DMS79 treated with DMSO at 0.1 percent for 48 hours (cell line): ENCODE measurements at places on chromosomes 11 and 22.

GRCh38 chr22:48864748-48865147, 962.9 kb downstream of the BRD1 start:
- no peak for DNase-seq

- no peak for DNase-seq
Observed at GRCh38 chr11:94910779-94911178, 62.6 kb downstream of the CWC15 start.

DNA sequence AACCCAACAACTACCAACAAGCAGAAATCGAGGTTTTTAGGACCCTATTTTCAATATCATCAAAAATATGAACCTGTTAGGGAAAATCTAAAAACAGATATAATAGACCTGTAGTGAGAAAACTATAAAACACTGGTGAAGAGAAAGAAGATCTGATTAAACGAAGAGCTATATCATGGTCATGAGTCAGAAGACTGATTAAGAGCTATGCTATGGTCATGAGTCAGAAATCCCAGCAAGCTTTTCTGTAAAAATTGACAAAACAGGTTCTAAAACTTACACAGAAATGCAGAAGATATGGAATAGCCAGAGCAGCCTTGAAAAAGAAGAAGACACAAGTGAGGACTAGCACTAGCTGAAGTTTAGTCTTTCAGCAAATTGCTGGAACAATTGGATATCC, 345.0 kb downstream of the TBC1D22A start:
- DNase-seq: no peak

- DNase-seq: no peak
Observed at GRCh38 chr11:128896356-128896755, 5.2 kb downstream of the KCNJ5 start.

DNA sequence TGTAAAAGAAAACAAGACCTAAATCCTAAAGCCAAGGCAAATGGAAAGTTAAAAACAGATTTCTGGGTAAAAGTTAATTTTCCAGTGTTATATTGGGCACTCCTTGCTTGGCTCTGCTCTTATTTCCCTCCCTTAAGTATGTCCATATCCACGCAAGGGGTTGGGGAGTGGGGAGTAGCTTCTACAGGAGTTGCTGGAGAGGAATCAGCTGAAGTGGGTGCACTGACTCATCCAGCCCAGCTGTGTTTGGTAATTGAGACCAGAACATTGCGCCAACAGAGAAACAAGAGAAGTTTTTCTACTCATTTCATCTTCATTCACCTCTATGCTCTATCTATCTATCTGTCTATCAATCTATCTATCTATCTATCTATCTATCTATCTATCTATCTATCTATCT, 298.4 kb upstream of the PDGFD start:
- DNase-seq: no peak

- no peak for DNase-seq
Observed at GRCh38 chr11:87908086-87908485, 267.2 kb downstream of the RAB38 start.

DNA sequence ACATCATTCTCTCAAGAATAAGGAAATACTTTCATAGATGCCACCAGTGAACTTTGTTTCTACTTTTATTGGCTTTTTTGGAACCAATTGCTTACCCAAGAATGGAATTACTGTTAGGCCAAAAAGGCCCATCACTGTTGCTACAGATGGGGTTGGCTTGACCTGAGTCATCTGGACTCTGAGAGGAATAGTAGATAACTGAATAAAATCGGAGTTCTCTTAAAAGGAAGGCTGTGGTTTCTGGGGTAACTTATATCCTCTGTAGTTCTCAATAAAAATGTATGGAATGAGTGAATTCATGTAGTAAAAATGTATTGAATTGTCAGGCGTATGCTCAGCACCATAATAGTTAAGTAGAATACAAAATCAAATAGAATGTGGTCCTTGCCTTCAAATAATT, 56.6 kb downstream of the ARHGEF12 start:
- DNase-seq: no peak

DNA sequence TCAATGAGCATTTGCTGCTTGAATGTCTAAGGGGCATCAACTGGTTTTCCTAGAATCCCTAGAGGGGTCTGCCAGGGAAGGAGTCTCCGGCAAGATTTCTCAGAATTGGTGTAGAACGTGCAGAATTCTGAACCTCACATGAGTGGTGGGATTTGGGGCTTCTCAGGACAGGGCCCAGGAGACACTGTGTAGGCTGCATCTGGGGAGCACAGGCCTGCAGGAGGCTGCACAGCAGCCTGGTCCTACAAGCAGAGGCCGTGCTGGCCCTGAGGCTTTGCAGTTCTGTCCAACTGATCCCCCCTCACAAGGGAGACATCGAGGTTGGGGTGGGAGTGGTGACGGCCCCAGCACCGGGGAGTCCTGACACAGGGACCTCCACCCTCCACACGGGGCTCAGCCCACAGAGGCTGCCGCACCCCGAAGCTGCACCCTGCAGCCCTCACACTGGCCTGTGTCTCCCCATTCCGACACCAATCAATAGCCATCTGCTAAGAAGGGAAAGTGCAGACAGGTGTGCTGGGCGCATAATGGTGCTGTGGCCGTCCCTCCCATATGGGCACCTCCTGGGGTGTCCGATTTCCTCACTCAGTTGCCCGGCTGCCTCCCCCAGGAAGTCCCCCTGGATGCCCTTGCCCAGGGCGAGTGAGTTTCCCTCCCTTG, 688.1 kb downstream of the BRD1 start:
- DNase-seq: no peak

GRCh38 chr11:120793806-120794479, 230.0 kb upstream of the TBCEL start:
- DNase-seq: no peak

- peak; percentile 27 for DNase-seq
Observed at GRCh38 chr11:57649826-57650738, at the start of gene YPEL4. YPEL4 (minus strand) TSS chr11:57649912; CDS start chr11:57647107, 2,805 bp downstream.

DNA sequence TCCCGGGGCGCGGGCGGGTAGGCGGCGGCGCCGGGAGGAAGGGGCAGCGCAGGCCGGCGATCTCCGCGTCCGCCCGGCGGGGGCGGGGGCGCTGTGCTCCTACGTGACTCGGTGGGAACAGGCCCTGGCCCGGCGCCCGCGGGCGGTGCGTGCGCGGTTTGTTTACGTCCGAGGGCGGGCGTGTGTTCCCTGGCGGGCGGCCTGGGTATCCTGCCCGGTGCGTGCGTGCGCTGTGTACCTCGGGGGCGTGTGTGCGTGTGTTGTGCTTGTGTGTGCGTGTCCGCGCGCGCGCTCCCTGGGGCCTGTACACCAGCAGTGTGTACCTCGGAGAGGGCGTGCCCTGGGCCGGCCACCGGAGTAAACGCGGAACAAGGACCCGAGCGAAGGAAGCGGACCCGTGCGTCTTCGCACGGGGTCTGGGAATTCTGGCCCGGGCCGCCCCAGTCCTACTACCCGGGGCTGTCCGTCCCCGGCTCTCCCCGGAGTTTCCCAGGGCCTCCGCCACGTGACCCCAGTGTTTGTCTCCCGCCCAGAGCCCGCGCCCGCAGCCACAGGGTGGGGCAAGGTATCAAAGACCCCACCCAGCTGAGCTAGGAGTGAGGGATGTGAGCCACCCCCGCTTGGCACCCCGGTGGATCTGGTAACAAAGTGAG, 769 bp downstream of the MAFF start:
- DNase-seq: no peak

- DNase-seq: no peak
Observed at GRCh38 chr22:27560781-27561180, 240.8 kb downstream of the MN1 start.

DNA sequence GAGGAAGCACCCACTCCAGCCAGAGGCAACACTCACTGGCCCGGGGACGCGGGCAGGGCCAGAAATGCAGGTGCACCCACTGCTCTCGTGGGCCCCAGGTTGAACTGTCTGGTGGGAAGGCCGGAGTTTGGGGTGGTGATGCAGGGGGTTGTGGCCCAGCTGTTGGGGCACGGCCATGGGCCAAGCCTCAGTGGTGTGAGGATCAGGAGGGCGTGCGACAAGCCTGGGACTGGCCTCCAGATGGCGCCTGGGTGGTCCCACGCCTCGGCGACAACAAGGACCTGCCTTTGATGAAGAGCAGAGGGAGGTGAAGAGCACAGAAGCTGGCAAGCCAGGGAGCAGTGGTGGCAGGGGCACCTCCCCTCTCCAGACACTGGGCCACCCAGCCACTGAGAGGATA, 240.8 kb downstream of the BRD1 start:
- DNase-seq: no peak

DNA sequence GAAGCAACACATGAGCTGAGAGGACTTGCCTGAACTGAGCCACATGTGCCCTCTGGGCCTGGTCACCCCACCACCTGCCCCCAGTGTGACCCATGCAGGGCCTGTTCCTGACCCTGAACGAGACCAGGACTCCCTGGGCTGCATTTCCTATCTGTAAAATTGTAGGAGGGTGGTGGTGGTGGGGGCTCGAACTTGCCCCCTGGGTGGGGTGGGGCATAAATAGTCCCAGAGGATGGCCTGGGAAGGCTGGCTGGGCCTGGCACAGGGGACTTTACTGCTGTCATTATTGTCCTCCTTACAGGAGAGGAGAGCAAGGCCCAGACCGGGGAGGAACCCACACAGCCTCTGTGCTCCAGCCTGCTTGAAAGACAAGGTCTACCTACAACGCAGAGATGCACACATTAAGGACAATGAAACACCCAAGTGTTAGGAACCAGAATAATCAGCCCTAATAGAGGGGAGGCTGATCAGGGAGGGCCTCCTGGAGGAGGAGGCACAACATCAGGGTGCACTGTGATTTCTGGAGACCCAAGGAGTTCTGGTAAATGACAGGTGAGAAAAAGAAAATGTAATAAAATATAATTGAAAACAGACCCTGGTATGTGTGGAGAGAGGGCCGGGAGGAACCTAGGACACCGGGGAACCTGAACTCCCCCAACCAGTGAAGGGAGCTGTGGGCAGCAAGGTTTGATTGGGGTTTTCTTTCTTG, 2.8 kb upstream of the AIFM3 start:
- DNase-seq: no peak

DNA sequence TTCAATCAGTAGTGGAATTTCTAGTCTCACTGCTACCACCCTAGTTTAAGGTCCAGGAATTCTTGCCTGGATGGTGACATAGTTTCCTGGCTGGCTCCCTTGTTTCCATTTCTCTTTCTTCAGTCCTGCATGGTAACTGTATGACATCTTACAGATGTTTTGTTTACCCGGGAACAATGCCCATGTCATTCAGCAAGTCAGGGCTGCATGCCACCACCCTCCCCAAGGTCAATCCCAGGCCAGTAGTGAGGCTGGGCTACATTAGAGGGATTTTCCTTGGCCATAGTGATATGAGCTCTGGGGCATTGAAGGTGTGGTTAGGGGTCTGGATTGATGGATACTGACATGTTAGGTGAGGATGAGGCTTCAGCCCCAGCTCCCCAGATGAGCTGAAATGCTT, 114.9 kb upstream of the E2F8 start:
- DNase-seq: no peak

DNA sequence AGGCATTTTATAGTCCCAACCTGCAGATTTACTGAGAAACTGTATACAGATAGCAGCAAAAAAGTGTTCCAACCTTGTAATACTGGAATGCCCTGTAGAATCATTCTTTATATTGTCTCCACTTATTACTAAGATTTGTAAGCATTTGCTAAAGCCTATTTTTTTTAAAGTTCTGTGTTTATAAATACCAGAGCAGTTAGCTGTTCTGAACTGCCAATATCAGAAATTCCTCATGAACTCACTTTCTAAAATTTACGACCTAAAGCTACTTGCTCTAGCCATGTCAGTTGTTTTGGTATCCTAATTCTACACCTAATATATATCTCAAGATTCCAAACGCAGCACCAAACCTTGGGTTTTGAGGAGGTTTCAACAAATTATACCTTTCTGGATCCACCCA, 103.2 kb downstream of the C11orf65 start:
- no peak for DNase-seq

DNA sequence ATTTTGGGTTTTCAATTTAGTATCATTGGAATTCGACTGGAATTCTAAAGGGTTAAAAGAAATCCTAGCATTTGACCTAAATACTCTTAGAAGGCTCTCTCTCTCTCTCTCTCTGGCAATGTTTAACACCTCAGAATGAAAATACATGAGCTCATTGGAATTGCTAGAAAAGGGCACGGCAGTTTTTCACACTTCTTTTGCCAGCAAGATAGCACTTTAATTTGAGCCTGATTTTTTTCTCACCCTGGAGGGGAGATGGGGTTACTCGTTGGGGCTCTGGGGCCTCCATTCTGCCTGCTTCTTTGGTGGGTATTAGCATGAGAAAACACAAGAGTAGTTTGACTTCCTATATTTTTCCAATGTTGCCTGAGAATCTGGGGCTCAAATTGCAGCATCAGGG, 22.8 kb upstream of the CLMP start:
- DNase-seq: no peak

GRCh38 chr11:80320765-80321164, 879.9 kb upstream of the TENM4 start:
- no peak for DNase-seq

DNA sequence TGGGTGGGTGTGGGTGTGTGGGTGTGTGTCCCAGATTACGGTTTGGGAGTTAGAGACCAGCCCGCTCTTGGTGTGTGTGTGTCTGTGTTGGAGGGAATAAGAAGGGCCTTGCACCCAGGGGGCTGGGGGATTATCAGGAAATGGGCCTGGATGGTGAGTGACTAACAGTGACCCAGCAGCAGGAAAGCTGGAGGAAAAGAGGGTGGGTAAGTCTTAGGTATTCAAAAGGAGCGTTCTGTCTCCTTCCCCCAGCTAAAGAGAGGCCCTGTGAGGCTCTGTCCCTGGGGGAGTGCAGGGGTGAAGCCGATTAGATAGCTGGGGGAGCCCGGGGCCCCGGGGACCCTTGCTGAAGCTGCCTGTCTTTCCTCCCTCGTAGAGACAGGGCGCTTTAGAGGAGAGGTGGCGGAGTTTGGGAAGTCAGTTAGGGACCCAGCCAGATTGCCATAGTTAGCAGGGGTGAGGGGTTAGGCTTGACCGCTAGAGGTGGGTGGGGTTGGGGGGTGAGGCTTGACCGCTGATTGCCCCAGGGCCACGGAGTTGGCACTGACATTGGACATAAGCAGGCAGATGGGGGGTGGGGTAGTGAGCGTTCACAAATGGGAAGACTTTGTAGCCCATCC, 1.5 kb downstream of the OAF start:
- DNase-seq: no peak

DNA sequence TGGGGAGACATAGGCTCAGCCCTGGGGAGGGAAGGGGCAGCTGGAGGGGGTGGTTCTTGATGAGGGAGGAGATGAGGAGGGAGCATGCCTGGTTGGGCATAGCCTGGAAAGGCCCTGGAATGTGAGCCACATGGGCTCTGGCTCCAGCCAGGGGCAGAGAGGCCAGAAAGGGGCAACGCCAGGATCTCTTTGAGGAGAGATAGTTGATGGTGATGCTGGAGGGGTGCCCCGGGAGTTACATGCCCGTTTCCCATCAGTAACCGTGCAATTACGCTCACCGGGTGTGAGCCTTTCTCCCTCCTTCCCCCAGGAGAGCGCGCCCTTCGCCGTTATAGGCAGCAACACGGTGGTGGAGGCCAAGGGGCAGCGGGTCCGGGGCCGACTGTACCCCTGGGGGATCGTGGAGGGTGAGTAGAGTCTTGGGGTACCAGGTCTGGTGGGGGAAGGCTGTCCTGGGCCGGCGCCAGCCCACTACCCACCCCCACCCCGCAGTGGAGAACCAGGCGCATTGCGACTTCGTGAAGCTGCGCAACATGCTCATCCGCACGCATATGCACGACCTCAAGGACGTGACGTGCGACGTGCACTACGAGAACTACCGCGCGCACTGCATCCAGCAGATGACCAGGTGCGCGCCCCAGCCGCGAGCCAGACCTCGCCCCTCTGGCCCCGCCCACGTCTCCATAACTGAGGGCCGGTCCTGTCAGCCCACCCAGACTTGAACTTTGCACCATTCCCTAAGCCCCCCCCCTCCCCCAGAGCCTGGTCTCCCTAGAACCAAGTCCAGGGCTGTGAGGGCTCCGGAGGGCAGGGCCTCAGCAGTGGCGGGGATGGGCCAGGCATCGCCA, 1.8 kb upstream of the GP1BB start:
- DNase-seq: no peak

- DNase-seq: no peak
Observed at GRCh38 chr22:26967282-26967681, 309.9 kb downstream of the MIAT start.
